Stimulated activated CD8-positive, alpha-beta memory T cell treated with anti-CD3 and anti-CD28 coated beads, Interleukin-4, amount 100 ng/mL, for 1 hour (primary cell): ENCODE measurements at places on chromosomes 11 and 22.

DNA sequence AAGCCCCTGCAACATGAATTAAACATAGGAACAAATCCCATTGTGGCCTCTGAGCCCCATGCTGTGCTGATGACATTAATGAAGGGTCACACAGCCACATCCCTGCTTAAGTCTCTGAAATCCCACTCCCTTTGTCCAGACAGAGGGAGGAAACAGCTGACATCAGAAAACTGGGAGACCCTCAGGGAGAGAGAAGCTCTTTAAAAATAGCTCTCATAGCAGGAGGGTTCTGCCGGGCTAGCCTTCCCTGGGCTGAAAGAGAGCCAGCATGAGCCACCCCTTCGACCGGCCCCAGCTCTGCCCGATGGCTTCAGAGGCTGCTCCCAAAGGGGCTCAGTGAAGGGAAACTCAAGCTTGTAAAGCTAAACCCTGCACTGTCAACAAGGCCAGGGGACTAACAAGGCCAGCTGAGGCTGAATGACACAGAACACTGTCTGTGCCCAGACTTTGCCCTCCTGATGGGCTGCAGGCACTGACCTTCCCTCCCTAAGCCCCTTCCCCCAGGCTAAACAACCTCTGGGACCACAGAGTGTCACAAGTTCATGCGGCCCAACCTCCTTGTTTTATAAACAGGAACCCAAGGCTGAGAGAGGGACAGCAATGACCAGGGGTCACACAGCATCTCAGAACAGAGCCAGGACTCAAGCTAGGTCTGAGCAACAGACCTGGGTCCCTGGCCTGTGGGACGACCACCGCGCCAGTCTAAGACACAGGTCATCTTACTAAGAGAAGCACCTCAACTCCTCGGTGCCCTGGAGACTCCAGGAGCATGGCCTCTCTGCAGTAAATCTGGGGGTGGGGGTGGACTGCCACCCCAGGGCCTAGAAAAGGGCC is 163.8 kb downstream of the CHST1 start:
- no peak for DNase-seq

DNA sequence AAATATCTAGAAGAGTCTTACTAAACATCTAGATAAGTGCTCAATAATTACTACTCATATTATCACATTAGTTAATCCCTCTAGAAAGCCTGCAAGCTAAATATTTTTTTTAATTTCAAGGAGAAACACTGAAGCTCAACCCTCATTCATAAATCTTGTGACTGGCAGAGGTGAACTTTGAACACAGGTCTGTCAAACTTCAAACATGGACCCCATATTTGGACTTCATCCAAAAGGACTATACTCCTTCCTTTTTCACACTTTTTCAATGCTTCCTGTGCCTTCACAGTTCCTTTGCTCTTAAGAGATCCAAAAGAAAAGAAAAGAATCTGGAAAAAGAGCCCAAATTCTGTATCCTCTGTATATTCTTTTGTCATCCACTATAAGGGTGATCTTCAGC is 28.3 kb upstream of the OR9G4 start:
- DNase-seq: no peak

GRCh38 chr11:6012035-6012668 is 5.4 kb upstream of the OR56A4 start:
- DNase-seq: no peak

GRCh38 chr11:108929241-108929640 is 264.4 kb downstream of the DDX10 start:
- no peak for DNase-seq

DNA sequence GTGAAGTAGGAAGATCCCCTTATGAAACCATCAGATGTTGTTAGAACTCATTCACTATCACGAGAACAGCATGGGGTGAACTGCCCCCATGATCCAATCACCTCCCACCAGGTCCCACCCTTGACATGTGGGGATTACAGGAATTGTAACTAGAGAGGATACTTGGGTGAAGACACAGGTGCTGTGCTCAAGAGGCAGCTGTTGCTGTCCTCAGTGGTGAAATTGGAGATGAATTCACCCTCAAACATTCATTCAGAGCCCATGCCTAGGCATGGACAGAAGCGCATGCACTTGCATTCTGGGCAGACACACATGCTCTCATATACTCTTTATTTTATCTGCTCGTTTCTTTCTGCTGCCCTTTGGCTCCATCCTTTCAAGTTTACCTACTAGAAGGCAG is 385.0 kb downstream of the INSC start:
- DNase-seq: no peak

- DNase-seq: no peak
Measured at GRCh38 chr11:86183694-86184093, 60.9 kb upstream of the EED start.

DNA sequence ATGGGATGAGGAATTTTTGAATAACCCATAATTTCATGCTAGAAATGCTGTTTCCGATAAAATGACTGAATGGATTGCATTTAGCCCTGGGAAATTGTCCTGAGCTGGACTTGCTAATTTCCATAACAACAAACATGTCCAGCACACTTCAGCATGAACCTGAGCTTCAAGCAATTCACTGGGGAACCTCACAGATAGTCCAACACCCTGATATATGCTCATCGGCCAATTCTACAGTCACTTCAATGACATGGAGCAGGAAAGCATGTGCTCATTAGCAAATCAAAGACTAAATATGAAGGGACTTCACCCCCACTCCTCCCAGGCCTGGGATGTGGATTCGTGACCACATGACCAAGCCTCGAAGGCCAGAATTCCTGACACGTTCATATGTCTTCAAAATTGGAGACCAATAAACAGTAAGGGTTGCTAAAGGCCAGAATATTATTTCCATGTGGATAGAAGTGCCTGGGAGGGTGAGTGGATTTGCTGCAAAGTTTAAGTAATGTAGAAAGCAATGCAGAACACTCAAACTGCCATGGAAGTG is 131.9 kb downstream of the SLC1A2 start:
- DNase-seq: no peak

- no peak for DNase-seq
Measured at GRCh38 chr11:68932358-68932757, 28.7 kb downstream of the IGHMBP2 start.
